DMS153 (cell line): ENCODE measurements at places on chromosomes 11 and 22.

DNA sequence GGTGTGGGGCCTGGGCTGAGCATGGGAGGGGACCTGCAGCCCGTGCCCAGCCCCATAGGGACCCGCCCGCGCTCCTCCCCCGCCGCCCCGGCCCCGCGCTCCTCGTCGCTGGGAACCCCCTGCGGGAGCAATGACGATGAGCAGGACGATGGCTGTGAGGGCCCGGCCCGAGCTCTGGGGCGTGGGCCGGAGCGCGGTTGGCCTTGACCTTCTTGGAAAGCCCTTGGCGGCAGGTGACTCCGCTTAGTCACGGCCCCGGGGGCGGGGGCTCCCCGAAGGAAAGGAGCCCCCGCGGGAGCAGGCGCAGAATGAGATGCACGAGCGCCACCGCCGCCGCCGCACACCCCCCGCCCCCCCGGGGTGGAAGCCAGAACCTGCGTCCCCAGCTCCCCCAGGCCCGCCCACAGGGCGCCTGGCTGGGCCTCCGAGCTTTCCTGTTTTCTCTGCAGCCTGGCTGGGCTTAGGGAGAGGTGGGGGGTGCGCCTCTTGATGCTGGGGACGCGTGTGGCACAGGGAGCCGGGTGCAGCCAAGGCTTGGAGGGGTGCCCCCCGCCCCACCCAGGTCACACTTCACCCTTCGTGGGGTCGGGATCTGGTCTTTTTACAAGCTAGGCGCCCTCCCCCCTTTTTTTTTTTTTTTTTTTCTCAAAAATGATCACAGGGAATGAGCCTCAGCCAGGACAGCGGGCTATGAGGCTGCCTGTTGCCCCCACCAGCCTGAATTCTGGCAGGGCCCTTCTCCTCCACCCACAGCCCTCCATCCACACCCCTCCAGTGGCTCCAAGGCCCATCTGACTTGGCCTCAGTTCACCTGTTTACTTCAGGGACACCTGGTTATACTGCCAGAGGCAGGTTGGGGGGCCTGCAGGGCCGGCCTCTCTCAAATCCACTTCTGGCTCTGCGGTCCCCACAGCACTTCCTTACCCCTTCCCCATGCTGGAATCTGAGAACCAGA lies 17.9 kb downstream of the CRELD2 start:
- DNase-seq: peak; percentile 75

DNA sequence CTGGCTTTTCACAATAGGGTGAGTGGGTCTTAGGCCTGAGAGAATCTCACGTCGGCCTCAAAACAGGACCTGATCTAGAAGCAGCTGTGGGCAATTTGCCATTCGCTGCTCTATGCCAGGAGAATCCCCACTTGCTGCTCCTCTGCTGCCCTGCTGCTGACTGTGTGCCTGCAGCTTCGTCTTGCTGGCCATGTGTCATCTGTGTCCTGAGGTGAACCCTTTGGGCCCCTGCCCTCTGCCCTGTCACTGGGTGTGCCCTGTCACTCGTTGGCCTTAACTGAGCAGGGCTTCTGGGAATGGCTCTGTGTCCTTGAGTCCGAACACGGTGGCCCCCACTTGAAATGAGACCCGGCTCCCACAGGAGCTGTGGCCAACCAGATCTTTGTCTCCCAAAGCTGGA lies 6.2 kb downstream of the NAA40 start:
- DNase-seq: no peak

DNA sequence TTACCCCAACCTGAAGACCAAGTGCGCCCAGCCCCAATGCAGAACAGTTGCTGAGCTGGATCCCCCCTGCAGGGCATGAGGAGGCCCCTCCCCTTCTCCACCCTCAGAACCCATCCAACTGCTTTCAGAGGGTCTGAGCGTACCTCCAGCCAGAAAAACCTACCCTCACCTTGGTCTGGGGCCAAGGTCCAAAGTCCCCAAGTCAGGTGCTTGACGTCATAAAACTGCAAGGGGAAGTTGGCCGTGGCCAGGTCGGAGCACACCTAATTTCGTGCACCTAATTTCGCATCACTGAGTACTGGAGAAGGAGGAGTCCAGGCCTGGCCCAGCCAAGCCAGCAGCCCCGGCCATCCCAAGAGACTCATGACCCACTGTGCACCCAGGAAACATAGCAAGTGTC lies 289.8 kb downstream of the CTTN start:
- no peak for DNase-seq

- no peak for DNase-seq
Measured at GRCh38 chr11:76830639-76831327, 29.9 kb upstream of the ACER3 start.

- DNase-seq: peak; percentile 98
Measured at GRCh38 chr11:45280449-45280848, 5.7 kb downstream of the SYT13 start.
